GM10248 (cell line): ENCODE measurements at places on chromosomes 11 and 22.

GRCh38 chr11:9132203-9132878 lies 40.9 kb upstream of the SCUBE2 start:
- peak; percentile 26 for DNase-seq

GRCh38 chr22:17641269-17641668 lies 2.7 kb downstream of the BCL2L13 start:
- DNase-seq, result no peak

GRCh38 chr11:124108156-124108555 lies 7.1 kb upstream of the VWA5A start:
- peak; percentile 15 for DNase-seq

- DNase-seq, result no peak
Measured at GRCh38 chr11:59009661-59010060, 70.4 kb downstream of the GLYATL1 start.

DNA sequence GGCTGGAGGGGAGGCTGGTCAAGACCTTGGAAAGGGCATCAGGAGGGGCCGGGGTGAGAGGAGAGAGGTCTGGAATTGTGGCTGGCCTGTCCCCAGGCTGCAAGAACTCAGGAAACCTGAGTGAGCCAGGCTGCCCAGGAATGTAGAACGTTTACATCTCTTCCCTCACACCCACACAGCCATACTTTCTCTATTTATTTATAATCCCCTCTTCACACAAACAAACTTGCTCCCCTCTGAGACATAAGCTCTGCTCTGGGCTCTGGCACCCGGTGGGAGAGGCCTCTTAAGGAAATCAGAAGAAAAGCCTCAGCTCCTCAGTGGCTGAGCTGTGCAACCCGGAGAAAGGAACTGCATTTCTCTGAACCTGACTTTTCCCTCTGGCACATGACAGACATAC lies 5.5 kb downstream of the CHRDL2 start:
- no peak for DNase-seq

DNA sequence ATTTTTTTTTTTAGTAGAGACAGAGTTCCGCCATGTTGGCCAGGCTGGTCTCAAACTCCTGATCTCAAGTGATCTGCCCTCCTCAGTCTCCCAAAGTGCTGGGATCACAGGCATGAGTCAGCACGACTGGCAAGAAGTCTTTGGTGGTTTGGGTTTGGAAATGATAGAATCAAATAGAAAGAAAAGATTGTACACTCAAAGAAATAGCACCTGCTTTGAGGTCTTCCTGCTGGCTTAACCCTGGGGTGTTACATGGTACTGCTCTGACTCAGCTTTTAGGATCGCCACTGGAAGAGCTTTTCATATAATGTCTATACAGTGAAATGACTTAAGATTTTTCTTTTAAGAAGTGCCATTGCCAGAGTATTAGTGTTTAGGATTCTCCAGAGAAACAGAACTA lies 50.2 kb downstream of the JAM3 start:
- no peak for DNase-seq

GRCh38 chr22:40345815-40346184 lies 500 bp upstream of the ADSL start:
- peak; percentile 53 for DNase-seq

GRCh38 chr11:47950396-47950795 lies 30.0 kb upstream of the PTPRJ start:
- DNase-seq, result no peak

GRCh38 chr22:20446383-20446970 lies 8.9 kb upstream of the SCARF2 start:
- no peak for DNase-seq

DNA sequence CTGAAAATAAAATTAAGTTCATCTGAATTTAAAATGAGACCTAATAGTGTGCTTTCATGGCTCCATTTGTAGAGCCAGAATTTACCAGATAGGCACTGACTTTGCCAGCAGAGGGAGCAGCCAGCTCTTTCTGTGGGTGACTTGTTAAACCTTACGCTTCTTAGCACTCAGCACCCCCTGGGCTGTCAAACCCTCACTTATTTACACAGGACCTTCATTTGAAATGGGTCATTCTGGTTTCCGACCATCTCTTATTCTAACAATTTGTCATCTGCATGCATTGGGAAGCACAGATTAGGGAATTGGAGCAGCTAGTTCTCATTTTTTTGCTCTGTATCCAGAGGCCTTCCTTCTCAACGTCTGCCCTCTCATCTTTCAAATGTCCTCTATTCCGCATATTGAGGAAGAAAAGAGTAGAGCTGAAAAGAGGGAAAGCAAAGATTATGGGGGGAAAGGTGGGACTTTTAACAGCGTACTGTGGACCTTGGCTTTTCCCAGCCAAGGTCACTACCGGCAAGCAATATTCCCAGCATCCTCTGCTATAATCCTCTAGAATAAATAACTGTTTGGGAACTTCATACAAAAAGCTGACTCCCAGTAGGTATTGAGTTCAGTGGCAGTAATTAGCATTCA lies 3.1 kb downstream of the ASRGL1 start:
- DNase-seq, result peak; percentile 55

GRCh38 chr22:49926916-49927315 lies 8.5 kb downstream of the CRELD2 start:
- DNase-seq, result no peak

- no peak for DNase-seq
Measured at GRCh38 chr11:5809122-5809519, 397 bp downstream of the OR52N2 start.
